ENCODE measurements at places on chromosomes 1 and 21.
A peak's percentile ranks its signal among the peaks of the same experiment; 100 is the strongest.

DNA sequence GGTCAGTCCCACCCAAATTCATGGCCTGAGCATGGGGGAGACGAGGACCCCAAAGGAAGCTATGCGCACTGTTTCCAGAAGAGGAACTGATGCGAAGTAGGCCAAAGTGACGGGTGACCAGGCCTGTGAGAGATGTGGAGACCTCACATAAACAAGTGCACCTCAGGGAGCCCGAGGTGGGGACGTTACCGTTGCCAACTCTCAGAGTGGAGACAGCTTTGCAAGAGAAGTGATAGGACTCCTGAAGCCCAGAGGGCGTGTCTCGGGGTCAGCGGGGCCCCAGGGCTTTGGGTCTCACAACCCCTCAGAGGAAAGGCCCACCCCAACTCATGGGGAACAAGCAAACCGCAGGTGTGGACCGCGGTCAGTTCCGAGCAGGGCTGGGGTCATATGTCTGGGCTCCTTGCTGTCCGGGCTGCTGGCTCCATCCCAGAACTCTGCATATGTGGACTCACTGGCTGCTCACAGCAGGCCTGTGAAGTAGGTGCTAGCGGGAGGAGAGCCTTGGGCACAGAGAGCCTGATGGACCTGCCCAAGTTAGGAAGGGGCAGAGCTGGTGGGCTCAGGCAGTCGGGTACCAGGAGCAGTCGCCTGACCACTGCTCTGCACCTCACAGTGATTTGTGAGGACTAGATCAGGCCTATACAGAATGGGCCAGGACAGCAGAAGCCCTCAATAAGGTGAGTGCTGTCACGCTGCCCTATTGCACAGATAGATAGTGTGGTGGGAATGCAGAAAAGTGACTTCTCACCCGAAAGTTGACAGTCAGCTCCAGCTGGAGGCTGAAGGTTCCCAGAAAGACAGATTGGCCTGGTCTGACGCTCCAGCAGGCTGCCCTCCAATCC is 26.2 kb downstream of the STUM start:
- no peak for DNase-seq

- DNase-seq, result no peak
Measured at GRCh38 chr1:41672173-41672572, 187.7 kb upstream of the EDN2 start.

GRCh38 chr1:111990878-111991718 is 1.6 kb upstream of the KCND3 start:
- peak; percentile 37 for DNase-seq

- DNase-seq, result no peak
Measured at GRCh38 chr1:236120721-236121153, 21.6 kb upstream of the GPR137B start.

DNA sequence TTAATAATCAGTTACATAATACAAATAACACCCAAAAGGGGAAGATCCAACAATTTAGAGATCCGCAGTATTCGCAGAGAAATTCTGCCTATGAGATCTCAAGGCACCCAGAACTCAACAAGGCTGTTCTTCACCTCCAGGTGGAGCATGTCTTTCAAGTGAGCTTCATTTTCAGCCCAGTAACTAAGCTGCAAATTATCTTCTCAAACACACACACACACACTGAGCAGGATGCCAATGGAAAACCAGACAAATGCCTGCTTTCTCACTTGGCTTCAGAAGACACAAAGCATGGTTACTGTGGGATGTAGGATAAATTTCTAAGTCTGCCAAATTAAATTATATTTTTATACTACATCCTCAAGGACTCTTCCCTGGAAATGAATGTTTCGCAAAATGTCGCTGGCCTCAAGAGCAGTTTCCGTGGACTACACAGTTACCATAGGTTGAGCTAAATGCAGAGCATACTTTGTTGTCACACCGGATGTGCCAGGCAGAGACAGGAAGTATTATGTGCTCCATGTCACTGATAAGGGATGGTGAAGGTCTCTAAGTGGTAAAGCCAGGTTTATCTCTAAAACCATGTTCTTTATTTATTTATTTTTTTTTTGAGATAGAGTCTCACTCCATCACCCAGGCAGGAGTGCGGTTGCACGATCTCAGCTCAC is 30.3 kb downstream of the UBR4 start:
- no peak for DNase-seq

DNA sequence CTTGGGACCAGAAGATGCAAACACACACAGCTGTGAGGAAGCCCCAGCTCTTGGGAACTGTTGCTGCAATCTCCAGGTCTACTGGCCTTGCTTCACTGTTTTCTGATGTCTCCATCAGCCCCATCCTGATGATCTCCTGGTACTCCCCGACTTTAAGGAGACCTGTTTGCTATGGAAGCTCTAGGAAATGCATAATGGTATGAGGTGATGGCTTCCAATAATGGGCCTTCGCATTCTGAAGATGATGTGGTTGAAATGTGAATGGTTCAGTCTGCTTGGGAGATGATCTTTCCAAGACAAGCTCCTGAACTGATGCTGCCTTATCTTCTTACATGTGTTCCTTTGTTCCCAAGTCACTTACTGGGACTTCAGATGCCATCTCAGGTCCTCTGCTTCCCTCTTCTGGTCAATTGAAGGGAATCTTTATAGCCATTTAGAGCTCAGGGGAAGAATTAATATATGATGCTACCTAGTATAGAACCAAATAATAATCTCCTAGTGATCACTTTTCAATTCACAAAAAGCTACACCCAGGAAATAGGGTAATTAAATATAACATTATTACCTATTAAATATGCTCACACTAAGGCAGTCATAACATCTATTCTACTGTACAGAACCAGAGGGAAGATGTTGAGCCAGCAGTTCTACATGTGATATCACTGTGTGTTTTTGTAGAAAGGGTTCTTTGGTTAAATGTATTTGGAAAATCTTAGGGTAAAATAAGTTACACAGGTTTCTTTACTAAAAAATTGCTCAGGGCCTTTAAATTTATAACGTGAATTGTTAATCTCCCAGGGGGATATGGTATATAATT is 73.9 kb upstream of the VTCN1 start:
- DNase-seq, result peak; percentile 37

All from iPS DF 6.9 (cell line).